ENCODE measurements at places on chromosomes 3 and 15.

- no peak for DNase-seq
These were observed 337.7 kb upstream of the AGTR1 start for GRCh38 chr3:148360051-148360450.

DNA sequence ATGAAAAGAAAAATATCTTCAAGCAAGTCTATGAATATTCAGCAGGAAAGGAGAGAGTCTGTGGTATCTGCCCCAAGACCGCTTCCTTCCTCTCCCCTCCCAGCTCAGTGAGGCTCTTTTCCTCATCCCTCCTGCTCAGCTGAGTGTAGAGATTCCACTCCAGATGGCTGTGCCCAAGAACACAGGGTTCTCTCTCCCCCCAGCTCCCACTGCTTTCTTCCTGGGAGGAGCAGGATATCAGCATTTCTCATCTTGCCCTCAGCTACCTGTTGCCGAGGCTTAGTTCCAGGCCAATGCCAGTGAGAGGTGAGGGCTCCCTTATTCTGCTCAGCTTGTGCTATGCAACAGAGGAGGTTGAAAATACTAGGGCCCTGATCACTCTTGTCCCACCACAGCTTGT is 211.9 kb downstream of the SV2B start:
- DNase-seq: no peak

- DNase-seq: no peak
These were observed 326.6 kb downstream of the MAGI1 start for GRCh38 chr3:65712140-65712539.

DNA sequence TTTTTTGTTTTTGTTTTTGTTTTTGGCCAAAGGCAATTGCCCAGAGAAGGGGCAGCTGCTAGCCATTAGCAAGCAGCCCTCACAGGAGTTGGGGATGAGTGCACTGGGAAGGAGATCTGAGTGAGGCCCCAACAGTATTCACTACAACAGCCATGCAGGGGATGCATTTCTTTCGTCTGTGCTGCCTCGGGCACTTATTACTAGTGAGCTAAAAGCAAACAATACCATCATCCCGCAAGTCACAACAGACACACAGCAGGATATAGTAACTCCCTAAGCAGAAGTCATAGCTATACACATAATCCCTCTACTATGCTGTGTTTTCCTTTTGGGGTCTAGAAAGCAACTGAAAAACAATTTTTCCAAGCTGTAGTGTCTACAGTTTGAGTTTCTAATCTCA is 27.2 kb downstream of the CRTAP start:
- no peak for DNase-seq

All from naive thymus-derived CD4-positive, alpha-beta T cell (primary cell).